ENCODE measurements at places on chromosomes 4 and X. TPM values are rescaled to one million over a fixed set of nuclear protein-coding genes. Genes with fewer than 3 reads are reported as not detected.

AFM gene
- polyA plus RNA-seq = not detected

ZMAT1 gene
- 0.83 TPM for polyA plus RNA-seq

TRAM1L1 gene
- polyA plus RNA-seq = 0.89 TPM

CTAG2 gene
- polyA plus RNA-seq = not detected

PPP1R2C gene
- not detected for polyA plus RNA-seq
